CD8-positive, alpha-beta T cell (primary cell): ENCODE measurements at places on chromosomes 16 and 17.

GRCh38 chr17:5120036-5120435, 4.2 kb downstream of the USP6 start:
- no peak for DNase-seq

DNA sequence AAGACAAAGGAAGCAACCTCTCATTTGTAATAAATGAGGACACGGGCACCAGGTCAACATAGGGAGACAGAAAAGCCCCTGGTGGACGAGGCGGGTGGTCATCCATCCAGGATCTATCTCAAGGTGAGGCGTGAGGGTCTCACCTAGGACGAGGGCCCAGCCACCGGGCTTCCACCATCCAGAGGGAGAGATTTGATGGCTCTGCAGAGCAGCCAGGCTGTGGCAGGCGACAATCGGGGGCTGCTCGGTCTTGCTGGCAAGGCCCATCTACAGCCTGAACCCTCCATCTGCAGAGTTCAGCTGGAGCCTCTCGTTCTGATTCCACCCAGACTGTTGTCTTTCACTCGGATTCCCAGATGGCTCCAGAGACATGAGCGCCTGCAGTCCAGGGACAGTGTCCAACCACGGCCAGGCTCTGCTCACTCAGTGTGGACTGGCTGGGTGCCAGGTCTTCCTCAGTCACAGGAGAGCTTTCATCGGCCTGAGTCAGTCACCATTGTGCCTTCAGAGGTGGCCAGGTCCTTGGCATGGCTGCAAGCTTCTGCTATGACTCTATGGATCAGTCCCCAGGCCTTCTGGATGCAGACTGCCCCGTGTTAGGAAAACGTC, 5.9 kb downstream of the LITAFD start:
- no peak for DNase-seq

DNA sequence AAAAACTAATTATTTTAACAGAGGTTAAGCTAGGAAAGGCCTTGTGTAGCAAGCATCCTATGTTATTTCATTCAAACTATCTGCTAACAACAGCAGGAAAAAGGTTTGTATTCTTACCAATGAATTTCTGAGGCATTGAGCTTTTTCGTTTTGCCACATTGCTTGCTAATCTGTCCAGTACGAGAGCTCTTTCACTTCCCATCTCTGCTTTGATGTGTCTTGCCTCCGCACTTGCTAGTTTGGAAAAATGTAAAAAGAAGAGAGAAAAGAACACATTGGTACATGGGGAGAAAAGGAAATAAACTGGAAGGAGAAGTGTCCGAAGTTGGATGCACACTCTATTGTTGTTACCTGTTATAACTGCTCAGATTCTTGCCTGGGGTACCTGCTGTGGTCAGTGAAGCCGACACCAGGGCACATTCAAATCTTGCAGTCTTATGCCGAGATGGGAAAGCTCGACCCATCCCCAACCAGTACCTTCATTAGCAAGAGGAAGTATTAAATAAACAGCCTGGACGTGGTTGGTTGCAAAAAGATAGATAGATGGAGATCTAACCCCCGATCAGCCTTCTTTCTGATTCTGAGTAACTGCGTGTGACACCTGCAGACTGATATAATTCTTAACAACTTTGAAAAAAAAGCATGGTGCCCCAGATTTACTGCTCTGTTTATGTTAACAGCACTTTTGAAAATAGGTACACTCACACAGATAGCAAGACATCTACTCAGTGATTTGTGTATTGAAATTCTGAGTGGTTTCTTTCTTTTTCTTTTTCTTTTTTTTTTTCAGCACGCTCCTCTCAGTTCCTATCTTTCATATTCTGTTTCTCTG, 40.0 kb downstream of the GRB7 start:
- DNase-seq: no peak

- no peak for DNase-seq
Observed at GRCh38 chr16:21326459-21326858, 48.4 kb upstream of the CRYM start.

GRCh38 chr16:69316595-69317034, 5.5 kb downstream of the VPS4A start:
- no peak for DNase-seq

DNA sequence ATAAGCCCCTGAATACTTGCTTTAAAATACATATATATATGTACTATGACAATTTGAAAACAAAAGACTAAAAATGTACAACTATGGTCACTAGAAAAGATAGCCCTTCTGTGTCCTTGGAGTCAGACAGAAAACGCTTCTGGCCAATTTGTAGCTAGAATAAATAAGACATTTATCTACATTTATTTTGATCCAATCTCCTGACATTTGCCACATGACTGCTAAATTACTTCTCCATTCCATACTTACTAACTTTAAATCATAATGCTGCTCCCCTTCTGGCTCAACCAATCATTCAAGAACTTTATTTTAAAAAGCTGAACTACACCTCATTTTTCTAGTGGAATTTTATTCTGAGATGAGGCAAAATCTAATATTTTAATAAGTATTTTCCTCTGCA, 65.8 kb downstream of the CYTH1 start:
- no peak for DNase-seq

DNA sequence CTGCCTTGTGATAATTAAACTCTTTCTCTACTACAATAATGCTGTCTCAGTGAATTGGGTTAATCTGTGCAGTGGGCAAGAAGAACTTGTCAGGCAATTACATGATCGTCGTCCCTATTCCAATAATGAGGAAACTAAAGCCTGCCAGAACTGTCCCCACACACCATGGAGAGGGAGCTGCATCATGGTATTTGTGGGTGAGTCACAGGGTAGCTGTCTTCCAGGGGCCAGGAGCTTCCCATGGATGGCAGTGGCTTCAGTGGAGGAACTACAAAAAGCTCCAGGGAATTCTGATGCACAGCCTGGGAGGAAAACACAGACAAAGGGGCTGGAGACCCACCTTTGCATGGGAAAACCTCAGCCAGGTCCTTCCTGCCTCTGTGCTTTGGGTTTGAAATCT, 83.3 kb upstream of the C16orf82 start:
- no peak for DNase-seq

DNA sequence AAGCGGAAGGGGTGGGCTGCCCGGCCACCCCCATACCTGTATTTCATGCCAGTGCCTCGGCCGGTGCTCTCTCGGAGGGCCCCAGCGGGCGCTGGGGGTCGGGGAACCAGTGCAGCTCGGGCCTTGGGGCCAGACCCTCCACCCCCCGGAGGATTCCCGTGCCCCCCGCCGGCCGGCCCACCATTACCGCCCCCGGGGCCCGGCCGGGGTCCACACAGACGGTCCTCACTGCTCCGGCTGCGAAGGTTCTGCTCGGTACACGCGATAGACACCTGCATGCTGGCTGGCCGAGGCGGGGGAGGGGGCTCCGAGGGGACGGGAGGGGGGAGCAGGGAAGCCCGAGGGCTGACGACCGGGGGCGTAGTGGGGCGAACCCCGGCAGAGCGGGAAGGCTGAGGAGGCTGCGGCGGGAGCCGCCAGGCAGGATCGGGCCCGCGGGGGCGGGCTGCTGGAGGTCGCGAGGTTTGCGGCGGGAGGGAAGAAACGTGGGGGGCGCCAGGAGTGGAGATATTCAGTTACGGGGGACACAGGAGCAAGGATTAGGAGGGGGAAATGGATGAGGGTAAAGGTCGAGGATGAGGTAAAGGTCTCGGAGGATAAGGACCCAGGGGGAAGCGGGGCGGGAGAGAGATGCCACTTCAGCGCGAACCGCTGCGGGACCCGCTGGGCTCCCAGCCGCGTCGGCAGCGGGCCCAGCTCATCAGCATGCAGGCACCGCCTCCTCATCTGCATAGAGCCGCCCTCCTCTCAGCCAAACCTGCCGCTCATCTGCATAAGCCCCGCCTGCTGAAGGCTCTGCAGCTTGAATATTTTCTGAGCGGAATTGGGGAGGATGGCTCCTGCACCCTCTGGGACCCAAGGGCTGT, at the start of gene KCNAB3:
Gene KCNAB3, minus strand, starts transcription at position 699 of the 866 bp plus-strand sequence. Its CDS starts 421 bp downstream, at position 278.
- no peak for DNase-seq

GRCh38 chr17:3986270-3986938, 22.2 kb upstream of the ATP2A3 start:
- no peak for DNase-seq

DNA sequence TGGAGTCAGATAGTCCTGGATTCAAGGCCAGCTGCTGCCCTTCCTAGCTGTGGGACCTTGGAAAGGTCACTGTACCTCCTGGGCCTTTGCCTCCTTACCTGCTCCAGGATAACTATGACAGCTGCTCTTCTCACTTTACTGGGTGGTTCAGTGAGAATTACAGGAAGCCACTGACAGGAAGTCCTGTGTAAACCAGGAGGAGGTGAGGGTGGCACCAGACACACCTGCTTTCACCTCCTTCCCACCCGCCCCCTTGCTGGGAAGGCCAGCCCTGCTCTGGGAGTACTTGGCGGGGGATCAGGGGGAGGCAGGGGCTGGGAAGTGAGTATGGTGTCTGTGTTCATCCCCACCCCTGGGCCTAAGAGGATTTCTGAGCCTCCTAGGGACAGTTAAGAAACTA, 42.6 kb downstream of the CPNE2 start:
- DNase-seq: peak; percentile 76

- DNase-seq: no peak
Observed at GRCh38 chr17:76493505-76494167, 7.6 kb downstream of the RHBDF2 start.

GRCh38 chr16:31474173-31474714, 2.3 kb downstream of the TGFB1I1 start:
- DNase-seq: no peak

DNA sequence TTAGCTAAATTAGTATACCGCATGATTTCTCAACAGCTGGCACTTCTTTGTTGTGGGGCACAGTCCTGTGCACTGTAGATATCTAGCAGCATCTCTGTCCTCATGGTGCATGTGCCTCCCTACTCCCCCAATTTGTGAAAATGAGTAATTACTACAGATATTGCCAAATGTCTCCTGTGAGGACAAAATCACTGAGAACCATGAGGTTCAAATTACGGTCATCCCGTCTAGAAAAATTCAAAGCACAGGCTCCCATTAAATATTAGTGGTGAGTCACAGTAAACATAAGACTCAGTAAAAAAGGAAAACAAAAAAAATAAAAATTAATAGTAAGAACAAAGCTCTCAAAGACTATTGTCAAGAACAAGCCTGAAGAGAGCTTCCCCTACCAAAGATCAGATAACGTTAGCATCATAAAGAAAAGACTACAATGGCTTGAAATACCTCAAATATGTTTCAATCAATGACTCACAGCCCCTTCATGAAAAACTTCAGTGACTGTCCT, 57.8 kb downstream of the STH start:
- no peak for DNase-seq

DNA sequence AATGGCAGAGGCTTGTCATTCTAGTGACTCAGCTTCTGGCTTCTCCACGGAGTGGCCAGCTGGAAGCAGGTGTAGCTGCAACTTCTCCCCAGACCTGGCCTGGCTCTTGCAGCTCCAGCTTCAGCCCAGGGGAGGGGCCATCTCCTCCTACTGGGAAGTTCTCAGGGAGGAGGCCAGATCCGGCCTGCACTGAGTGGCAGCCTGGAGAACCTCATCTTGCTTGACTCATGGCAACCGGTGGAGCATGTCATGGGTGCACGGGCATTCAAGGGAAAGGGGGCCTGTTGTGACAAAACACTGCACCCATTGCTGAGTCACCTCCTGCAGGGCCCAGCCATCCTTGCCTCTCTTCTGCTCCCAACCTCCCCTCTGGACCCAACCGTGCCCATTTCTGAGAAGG, 273.9 kb upstream of the MAF start:
- no peak for DNase-seq

- DNase-seq: no peak
Observed at GRCh38 chr16:47834485-47835024, 321.2 kb downstream of the ABCC12 start.

GRCh38 chr16:50781043-50781442, 39.2 kb downstream of the CYLD start:
- DNase-seq: no peak

DNA sequence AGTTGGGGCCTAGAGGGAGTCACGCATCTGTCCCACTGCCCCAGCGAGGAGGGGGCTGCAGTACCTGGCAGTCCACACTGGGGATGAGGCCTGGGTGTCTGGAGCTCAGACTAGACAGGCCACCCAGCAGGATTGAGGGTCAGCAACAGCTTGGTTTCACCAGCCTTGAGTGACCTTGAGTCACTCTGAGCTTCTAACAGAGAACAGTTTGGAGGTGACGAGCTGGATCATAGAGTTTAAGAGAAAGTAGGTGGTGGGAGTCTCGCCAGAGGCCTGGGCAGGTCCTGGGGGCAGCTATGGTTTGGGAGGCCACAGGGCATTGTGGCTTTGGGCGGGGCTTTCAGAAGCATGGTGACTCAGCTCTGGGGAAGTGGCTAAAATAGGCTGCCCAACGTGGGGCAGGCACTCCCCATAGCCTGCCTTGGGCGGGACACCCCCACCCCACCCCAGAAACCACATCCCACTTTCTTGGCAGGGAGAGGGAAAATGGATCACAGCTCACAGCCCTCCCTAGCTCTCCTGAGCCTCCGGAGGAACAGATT, 20.5 kb downstream of the CDC42EP4 start:
- no peak for DNase-seq

DNA sequence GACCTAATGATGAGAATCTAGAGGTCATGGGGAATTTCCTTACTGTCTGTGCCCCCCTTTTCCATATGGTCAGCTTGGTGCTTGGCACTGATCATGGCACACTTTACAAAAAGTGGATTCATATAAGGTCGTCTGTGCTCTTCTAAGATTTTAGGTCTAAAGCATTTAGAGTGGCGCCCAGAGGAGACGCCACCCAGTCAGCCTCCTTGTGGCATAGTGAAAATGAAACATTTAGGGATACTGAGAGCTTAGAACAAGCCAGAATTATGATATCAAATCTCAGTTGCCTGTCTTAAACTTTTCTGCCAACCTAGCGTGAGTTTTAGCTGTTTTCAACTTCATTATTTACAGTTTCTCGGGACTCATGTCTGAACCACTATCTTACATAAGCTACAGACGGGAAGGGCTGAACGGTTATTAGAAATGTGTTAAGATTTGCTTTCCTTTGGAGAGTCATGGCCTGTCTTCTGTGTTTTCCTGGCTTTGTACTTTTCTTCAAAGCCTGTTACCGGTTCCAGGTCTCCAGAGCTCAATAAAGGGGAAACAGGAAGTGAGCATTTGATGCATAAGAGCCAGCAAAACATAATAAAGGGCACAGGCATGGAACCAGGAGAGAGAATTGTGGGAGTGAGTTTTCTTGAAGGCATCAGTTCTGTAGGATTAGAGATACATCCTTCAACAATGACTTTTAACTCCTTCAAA, 13.7 kb downstream of the ZNRF1 start:
- DNase-seq: no peak

DNA sequence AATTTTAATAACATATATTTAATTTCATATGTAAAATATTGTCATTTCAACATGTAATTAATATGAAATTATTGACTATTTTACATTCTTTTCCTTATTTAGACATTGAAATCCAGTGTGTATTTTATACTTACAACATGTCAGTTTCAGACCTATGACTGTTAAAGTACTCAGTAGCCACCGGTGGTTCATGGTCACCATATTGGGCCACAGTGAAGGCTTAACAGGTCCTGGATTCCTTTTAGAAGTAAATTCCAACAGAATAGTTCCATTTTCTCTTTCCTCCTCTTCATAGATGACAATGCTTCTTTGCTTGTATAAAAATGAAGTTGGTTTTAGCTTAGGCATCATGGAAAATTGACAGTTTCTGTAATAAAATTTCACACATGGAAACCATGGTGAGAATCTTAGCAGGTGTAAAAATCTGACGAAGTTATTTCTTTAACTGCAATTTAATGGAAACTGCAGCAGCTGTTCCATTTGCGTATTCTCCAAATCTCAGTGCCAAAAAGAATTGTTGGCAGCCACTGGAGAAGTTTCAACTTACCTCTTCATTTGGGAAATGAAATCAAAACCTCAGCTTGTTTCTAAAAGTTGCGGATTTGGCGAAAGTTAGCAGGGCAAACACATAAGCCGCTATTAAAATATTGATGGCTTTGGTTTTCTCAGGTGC, 231.1 kb downstream of the CDH13 start:
- DNase-seq: no peak
